NCI-H1092 treated with DMSO at 0.1 percent for 48 hours (cell line): ENCODE measurements at places on chromosomes 1 and 21.

DNA sequence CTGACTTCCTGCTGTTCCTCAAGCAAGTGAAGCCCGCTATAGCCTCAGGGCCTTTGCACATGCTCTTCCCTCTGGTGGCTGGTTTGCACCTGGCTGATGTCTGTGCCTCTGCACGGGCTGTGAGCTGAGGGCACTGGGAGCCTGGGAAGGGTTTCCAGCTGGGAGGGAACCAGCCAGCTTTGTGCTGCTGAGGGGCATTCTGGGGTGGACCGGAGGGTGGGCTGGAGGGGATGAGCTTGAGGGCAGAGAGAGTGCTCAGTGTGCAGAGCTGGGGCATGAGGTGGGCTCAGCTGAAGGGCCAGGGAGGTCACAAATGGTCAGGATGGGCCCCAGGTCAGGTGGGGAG, 305.7 kb downstream of the MATN1 start:
- no peak for DNase-seq

- peak; percentile 86 for DNase-seq
Measured at GRCh38 chr1:212291505-212292134, 6.4 kb downstream of the PPP2R5A start.

DNA sequence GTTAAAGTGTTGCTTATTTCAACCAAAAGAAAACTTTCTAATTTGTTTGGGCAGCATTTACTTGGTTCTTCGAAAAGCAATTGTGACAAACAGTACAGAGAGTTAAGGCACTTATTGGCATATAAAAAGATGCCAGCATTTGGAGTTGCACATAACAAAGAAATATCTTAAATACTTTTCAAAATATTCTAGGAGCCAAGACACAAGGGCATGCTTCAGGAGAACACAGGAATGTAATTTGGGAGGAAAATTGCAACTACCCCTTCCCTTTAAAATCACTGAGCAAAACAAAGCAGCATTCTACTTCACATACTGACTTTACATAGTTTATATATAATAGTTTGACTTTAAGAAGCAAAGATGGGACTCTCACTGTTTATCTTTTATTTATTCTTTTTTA, 4.6 kb upstream of the TIE1 start:
- no peak for DNase-seq

DNA sequence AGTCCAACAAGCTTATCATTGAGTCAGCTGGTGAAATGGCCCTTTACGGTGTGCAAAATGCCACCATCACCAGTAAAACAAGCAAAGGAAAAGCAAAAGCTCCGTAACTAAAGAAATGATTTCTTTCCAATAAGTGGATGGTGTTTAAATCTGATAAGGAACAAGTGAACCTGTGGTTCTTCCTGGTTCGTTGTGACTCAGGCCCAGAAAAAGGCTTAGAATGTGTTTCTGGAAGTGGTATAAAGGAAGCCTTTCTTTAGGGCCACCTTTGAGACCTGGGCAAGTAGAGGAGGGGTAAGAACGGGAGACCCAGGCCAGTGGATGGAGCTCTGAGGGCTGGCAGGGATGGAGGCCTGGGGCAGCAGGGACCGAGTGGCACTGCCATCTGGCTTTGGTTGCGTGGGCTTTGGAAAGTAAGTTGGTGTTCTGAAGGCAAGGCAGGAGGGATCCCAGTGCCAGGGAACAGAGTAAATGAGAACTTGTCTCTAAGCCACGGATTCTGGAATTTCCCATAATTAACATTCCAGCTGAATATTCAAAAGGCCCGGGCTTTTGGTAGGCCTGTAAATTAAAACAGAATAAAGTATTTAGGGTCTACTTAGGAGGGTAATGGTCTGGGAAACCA, 87.9 kb upstream of the LMO4 start:
- no peak for DNase-seq

GRCh38 chr1:165882168-165882837, 54.9 kb downstream of the UCK2 start:
- no peak for DNase-seq

DNA sequence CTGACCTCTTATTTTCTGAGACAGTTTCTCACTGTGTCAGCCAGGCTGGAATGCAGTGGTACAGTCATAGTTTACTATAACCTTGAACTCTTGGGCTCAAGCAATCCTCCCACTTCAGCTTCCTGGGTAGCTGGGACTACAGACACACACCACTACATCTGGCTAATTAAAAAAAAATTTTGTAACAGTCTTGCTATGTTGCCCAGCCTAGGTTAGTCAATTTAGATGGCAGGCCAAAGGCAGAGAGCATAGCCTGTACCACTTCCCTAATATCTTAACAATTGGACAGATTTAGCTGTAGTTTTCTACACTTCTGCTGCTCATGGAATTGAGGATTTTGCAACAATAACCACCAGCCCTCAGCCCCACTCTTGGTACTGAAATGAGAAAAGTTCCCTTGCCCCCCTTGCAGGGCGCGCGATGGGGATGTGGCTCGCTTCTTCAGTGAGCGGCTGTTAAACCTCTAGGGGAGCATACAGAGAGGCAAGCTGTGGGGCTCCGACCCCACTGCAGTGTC, 34.9 kb upstream of the PTGFRN start:
- DNase-seq = no peak
